Liver (tissue), 10 donors: ENCODE measurements at places on chromosomes 13 and 19. TPM values are rescaled to one million over a fixed set of nuclear protein-coding genes. Genes with fewer than 3 reads are reported as not detected.

The MEGF8 gene
- total RNA-seq: 13.7 TPM

The APLP1 gene
- 0.08 TPM for total RNA-seq

DNA sequence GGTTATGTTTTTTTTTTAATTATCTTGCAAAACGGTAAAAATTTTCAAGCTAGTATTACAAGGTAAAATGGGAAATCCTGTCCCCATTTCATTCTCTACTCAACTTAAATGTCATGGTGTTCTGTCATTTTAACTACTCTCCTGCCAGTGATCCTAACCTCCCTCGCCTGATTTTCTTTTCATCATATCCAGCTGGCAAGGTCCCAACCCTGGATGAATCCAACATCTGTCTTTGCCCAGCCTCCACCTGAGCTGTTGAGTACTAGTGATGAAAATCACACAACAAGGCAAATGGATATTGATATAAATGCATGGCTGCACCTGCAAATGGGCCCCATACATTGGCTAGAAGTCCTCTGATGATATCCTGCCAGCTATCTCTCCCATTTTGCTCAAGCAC, 6.9 kb upstream of the CDK8 start:
- no peak for DNase-seq
- H3K27me3 ChIP-seq: no peaks in the 10 kb centered on the region
- no peak overlapping the region for H3K4me3 ChIP-seq
- H3K4me1 ChIP-seq: no peaks in the 10 kb centered on the region

The NOVA2 gene
- 1.6 TPM for total RNA-seq

GRCh38 chr13:46575818-46576221, 22.9 kb downstream of the LRCH1 start:
- H3K36me3 ChIP-seq: no peaks in the 10 kb centered on the region
- DNase-seq: no peak
- H3K4me3 ChIP-seq: no peak overlapping the region
- H3K27ac ChIP-seq: no peak overlapping the region
- no peaks in the 10 kb centered on the region for H3K27me3 ChIP-seq

The ADGRE1 gene
- total RNA-seq: 16.2 TPM

The EXOC3L2 gene
- 4.0 TPM for total RNA-seq

GRCh38 chr13:99383946-99384345, 76.7 kb upstream of the GPR183 start:
- no peak overlapping the region for H3K4me3 ChIP-seq
- peaks cover 7% of the 10 kb centered on the region for H3K36me3 ChIP-seq
- H3K27me3 ChIP-seq: no peaks in the 10 kb centered on the region

The SCAMP4 gene
- total RNA-seq: 16.8 TPM
